Activated CD4-positive, alpha-beta T cell treated with anti-CD3 and anti-CD28 coated beads for 36 hours (primary cell): ENCODE measurements at places on chromosomes 1 and 21. TPM values are rescaled to one million over a fixed set of nuclear protein-coding genes. Genes with fewer than 3 reads are reported as not detected.

DNA sequence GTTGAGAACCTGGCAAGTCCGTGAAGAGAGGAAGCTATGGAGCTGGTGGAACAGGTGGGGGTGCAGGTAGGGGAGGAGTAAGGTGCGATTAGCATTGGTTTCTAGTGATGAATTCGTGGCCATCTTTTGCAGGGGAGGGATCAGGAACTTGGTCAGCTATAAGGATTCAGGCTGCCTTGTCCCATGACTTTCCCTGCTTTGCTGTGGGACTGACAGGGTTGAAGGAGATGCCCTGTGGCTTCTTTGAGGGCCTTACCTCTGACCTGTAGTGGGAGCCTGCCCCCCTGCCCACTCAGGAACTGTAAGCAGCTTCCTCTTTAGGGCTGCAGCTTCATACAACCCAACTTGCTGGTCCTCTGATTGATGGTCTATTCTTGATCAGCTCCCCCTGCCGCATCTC, 84.7 kb upstream of the CD34 start:
- H3K27me3 ChIP-seq, result peaks cover 9% of the 10 kb centered on the region
- no peaks in the 10 kb centered on the region for H3K4me1 ChIP-seq
- no peak overlapping the region for H3K27ac ChIP-seq
- no peaks in the 10 kb centered on the region for H3K36me3 ChIP-seq
- H3K4me3 ChIP-seq, result no peak overlapping the region

GRCh38 chr1:54953846-54954245, 26.6 kb upstream of the TMEM61 start:
- DNase-seq, result no peak
- peaks cover 5% of the 10 kb centered on the region for H3K27me3 ChIP-seq
- no peak overlapping the region for H3K27ac ChIP-seq
- H3K36me3 ChIP-seq, result no peaks in the 10 kb centered on the region
- no peak overlapping the region for H3K4me3 ChIP-seq

DNA sequence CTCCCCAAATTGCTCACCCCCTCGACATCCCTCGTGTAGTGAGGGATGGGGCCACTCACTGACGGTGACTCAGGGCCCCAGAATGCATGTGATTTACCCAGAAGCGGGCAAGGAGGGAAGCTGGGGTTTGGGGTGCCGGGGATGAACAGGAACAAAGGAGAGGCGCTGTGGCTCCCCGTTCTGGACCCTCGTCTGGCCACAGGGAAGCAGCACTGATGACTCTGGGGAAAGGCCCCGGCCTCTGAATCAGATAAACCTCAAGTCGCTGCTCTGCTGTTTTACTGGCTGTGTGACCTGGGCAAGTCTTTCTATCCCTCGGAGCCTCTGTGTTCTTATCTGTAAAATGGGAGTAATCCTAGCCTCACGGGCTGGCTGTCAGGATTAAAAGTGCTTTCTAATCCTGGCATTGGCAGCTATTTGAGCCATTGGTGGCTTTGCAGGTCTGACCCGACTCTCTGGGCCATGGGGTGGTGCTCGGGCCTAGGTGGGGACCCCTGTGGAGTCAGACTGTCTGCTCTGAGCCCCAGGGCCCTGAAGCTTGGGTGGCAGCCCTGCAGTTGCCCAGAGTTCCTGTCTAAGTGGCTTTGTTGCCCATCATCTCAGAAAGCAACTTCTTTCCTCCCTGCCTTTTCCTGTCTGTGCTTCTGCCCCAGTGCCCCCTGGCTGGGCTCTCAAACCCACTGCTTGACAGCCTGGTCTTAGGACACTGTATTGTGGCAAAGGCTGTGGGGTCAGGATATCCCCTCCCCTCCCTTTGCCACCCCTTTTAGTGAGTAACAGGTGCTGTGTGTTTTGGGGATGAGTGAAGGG, 5.5 kb downstream of the TNFRSF1B start:
- DNase-seq, result peak; percentile 58
- peak overlapping the region; percentile 73 for H3K4me3 ChIP-seq
- H3K36me3 ChIP-seq, result peaks cover 67% of the 10 kb centered on the region
- peak overlapping the region; percentile 97 for H3K27ac ChIP-seq
- peaks cover 83% of the 10 kb centered on the region for H3K4me1 ChIP-seq

DNA sequence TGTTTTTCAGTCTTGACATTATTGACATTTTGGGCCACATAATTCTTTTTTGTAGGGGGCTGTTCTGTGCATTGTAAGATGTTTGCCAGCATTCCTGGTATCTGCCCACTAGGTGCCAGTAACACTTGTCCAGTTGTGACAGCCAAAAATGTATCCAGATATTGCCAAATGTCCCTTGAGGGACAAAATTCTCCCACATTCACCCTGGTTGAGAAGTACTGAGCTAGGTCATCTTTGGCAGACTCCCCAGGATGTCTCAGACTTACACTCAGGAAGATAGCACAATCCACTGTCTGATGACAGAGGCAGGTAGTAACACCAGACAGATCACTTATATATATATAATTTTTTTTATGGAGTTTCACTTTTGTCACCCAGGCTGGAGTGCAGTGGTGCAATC, 5.9 kb downstream of the CD48 start:
- peaks cover 56% of the 10 kb centered on the region for H3K4me1 ChIP-seq
- H3K27ac ChIP-seq, result no peak overlapping the region
- H3K4me3 ChIP-seq, result no peak overlapping the region
- no peaks in the 10 kb centered on the region for H3K27me3 ChIP-seq

DNA sequence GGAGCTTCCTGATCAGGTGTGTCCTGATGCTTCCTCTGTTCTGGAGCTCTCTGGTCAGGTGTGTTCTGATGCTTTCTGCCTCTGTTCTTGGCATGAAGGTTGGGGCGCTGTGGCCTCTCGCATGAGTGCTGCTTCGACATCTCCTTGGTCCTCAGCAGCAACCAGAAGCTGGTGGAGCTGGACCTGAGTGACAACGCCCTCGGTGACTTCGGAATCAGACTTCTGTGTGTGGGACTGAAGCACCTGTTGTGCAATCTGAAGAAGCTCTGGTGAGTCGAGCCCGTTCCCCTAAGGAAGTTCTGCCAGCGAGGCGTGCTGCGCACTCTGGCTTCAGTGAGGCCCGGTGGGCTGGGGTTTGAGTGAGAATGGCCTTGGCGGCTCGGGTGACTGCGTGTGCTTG, 18.0 kb downstream of the NLRP3 start:
- H3K27me3 ChIP-seq, result no peaks in the 10 kb centered on the region
- no peak overlapping the region for H3K27ac ChIP-seq
- no peak for DNase-seq
- H3K4me3 ChIP-seq, result no peak overlapping the region
- H3K4me1 ChIP-seq, result peaks cover 3% of the 10 kb centered on the region
- peaks cover 16% of the 10 kb centered on the region for H3K36me3 ChIP-seq

- DNase-seq, result peak; percentile 55
- no peaks in the 10 kb centered on the region for H3K27me3 ChIP-seq
- no peaks in the 10 kb centered on the region for H3K36me3 ChIP-seq
- no peak overlapping the region for H3K4me3 ChIP-seq
- no peak overlapping the region for H3K27ac ChIP-seq
- peaks cover 4% of the 10 kb centered on the region for H3K4me1 ChIP-seq
These were observed 7.3 kb upstream of the GNL2 start for GRCh38 chr1:37602750-37603694.

The ZBTB37 gene
- total RNA-seq, result 7.7 TPM

The OR2M3 gene
- not detected for total RNA-seq

The RASSF5 gene
- total RNA-seq, result 239 TPM

The NPR1 gene
- total RNA-seq, result 0.11 TPM

GRCh38 chr21:39022466-39022862, 160.8 kb downstream of the PSMG1 start:
- no peaks in the 10 kb centered on the region for H3K4me1 ChIP-seq
- H3K27me3 ChIP-seq, result peaks cover 2% of the 10 kb centered on the region
- H3K27ac ChIP-seq, result no peak overlapping the region
- no peak overlapping the region for H3K4me3 ChIP-seq
- H3K36me3 ChIP-seq, result no peaks in the 10 kb centered on the region

The FGGY gene
- total RNA-seq, result 5.6 TPM

DNA sequence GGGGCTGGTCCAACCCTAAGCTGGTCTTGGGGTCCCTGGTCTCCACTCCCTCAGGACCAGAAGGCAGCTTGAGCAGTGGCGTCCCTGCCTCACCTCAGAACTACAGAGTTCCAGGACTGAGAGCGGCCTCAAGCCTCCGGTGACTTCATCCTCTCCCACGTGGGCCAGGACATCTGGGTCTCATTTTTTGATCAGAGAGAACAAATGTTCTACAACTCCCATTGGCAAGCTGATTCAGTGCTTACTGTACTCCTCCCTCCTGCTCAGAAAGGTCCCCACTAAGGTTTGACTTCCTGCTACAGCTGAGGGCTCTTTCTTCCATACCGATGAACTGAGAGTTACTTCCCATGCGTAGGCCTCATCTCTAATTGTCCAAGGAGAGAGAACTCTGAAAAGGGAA, 78.5 kb downstream of the PLXNA2 start:
- no peaks in the 10 kb centered on the region for H3K4me1 ChIP-seq
- no peaks in the 10 kb centered on the region for H3K36me3 ChIP-seq
- H3K4me3 ChIP-seq, result no peak overlapping the region
- no peak overlapping the region for H3K27ac ChIP-seq
- no peak for DNase-seq

DNA sequence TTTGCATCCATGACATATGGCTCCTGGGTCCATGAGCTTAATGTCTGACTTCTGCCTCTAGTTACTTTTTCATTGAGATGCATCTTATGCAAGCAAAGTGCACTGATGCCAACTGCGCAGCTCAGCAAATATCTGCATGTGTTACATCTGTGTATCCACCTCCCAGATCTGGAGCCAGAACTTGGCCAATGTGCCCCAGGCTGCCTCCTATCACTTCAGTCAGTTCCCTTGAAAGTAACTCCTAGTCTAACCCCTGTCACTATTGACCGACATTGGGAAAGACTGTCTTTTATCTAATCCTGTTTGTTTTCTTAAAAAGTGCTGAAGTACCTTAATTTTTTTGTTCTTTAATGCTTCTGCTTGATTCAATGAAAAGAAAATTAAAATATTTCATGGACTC, 19.3 kb upstream of the UBL4B start:
- H3K27me3 ChIP-seq, result peaks cover 11% of the 10 kb centered on the region
- H3K36me3 ChIP-seq, result no peaks in the 10 kb centered on the region
- no peak overlapping the region for H3K27ac ChIP-seq

The ASTN1 gene
- not detected for total RNA-seq

DNA sequence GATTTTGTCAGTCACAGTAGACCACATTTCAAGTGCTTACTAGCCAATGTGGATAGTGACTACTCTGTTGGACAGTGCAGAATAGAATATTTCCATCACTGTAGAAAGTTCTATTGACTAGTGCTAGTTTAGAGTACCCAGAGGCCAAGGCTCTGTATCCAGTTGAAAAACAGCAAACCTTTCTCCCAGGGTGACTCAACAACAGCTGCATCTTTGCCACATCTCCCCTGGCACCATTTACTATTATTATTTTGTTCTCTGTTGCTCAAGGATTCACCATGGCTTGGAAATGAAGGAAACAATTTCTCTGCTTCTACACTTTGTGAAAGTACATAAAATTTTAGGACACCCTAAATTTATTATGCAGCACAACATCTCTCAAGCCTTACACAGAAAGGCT, 85.3 kb upstream of the WDR26 start:
- H3K27me3 ChIP-seq, result no peaks in the 10 kb centered on the region
- H3K4me3 ChIP-seq, result no peak overlapping the region

DNA sequence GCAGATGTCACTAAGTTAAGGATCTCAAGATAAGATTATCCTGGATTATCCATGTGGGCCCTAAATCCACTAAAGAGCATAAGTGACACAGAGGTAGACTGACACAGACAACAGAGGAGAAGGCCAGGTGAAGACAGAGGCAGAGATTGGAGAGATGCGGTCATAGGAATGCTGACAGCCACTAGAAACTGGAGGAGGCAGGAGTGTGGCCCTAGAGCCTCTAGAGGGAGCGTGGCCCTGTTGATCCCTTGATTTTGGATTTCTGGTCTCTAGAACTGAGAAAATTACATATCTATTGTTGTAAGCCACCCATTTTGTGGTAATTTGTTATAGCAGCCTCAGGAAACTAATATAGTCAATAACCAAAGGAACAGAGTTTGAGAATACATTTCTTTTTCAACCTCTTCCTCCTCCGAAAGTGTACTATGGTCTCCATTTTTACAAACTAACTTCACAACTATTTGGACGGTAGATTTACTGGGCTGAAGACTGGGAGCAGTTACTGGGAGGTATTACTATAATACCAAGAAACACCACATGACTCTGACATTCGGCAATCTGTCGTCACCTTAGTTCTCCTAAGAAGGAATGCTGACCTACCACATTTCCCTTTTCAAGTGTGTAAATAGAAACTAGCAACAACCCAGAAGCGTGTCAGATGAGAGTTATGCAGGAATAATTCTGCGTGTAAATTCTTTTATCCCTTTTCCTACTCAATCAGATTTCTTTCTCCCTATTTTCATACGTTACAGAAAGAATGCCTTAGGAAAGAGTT, 116.0 kb upstream of the ZNHIT6 start:
- no peak overlapping the region for H3K4me3 ChIP-seq
- H3K27ac ChIP-seq, result no peak overlapping the region
- no peaks in the 10 kb centered on the region for H3K27me3 ChIP-seq
- no peaks in the 10 kb centered on the region for H3K4me1 ChIP-seq
- no peaks in the 10 kb centered on the region for H3K36me3 ChIP-seq
- no peak for DNase-seq

- no peak for DNase-seq
- H3K36me3 ChIP-seq, result peaks cover 22% of the 10 kb centered on the region
- no peak overlapping the region for H3K4me3 ChIP-seq
- H3K27ac ChIP-seq, result no peak overlapping the region
- peaks cover 4% of the 10 kb centered on the region for H3K4me1 ChIP-seq
These were observed 21.4 kb upstream of the BMP8A start for GRCh38 chr1:39470040-39470439.

GRCh38 chr1:209095627-209096595, 487.6 kb upstream of the CAMK1G start:
- no peaks in the 10 kb centered on the region for H3K4me1 ChIP-seq
- H3K36me3 ChIP-seq, result no peaks in the 10 kb centered on the region
- H3K27ac ChIP-seq, result no peak overlapping the region

GRCh38 chr1:106254748-106255147, 801.7 kb upstream of the PRMT6 start:
- H3K27me3 ChIP-seq, result no peaks in the 10 kb centered on the region
- no peak for DNase-seq
- no peak overlapping the region for H3K4me3 ChIP-seq
- no peak overlapping the region for H3K27ac ChIP-seq

DNA sequence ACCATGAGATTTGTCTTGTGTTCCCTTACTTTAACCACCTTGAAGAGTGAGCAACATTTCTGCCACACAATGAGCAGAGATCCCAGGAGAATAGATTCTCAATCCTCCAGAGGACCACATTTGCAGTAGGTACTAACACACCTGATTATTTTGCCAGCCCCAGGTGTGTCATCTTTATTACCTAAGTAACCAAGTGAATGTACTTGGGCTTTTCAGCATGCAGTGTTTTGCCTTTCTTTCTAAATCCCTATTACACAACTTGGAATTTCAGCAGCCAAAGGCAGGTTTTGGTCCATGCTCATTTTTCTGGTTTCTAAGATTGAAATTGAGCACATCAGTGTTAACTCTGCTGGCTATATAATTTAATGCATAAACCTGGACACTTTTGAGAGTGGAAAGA, 43.2 kb upstream of the ST6GALNAC5 start:
- no peaks in the 10 kb centered on the region for H3K4me1 ChIP-seq
- DNase-seq, result no peak
- H3K36me3 ChIP-seq, result no peaks in the 10 kb centered on the region
- peaks cover 6% of the 10 kb centered on the region for H3K27me3 ChIP-seq
- no peak overlapping the region for H3K27ac ChIP-seq
